Right atrium auricular region (tissue), 2 donors: ENCODE measurements at places on chromosomes 11 and 22. TPM values are rescaled to one million over a fixed set of nuclear protein-coding genes. Genes with fewer than 3 reads are reported as not detected.

DEUP1 gene
- total RNA-seq, result not detected

GNG3 gene
- not detected for total RNA-seq

HBB gene
- 1,514 TPM for total RNA-seq

APOA4 gene
- not detected for total RNA-seq

SSRP1 gene
- 42.3 TPM for total RNA-seq

ADAMTS8 gene
- 2.5 TPM for total RNA-seq

KRTAP5-2 gene
- not detected for total RNA-seq

SCN2B gene
- 3.4 TPM for total RNA-seq

POU2F3 gene
- not detected for total RNA-seq

TUBA8 gene
- total RNA-seq, result 97.3 TPM

IGF2 gene
- total RNA-seq, result 43.2 TPM
